Hypothalamus (tissue), 51 donors: ENCODE measurements at places on chromosomes 6 and 20.

DNA sequence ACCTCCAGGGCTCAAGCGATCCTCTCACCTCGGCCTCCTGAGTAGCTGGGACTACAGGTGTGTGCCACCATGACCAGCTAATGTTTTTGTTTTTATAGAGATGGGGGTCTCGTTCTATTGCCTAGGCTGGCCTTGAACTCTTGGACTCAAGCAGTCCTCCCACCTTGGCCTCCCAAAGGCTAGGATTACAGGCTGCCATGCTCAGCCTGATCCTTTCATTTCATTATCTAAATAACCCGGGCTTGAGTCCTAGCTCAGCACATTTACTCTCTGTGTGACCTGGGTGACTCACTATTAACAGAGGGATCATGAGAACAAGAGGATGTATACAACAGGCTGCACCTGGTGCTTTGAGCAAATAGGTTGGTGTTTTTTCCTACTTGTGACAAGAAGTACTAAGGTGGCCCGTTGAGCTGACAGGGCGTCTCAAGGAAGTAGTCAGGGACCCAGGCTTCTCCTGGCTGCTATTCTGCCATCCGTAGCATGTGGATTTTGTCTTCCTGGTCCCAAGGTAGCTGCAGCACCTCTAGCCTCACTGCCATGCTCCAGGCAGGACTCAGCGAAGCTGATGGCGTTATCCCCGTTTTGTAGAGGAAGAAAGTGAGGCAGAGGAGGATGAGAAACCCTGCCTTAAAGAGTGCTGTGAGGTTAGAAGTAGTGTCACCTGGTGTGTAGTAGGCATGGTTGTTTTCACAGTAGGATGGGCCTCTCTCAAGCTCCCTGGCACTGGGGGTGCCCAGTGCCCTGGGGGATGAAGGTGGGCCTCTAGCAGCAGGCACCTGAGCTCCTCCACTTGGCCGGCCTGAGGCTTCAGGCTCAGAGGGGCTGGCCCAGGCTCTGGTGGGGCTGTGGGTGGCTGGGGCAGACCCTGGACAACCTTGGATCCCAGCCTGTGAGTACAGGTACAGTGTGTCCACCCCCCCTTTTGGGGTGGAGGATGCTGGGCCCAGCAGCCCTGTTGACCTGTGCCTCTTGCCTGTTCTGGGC, 62.4 kb downstream of the ADNP start:
- no peak for DNase-seq

- no peak for DNase-seq
Observed at GRCh38 chr6:100465701-100466409, 1.1 kb upstream of the SIM1 start.

- no peak for DNase-seq
Observed at GRCh38 chr20:57782631-57783041, 72.8 kb upstream of the PMEPA1 start.

DNA sequence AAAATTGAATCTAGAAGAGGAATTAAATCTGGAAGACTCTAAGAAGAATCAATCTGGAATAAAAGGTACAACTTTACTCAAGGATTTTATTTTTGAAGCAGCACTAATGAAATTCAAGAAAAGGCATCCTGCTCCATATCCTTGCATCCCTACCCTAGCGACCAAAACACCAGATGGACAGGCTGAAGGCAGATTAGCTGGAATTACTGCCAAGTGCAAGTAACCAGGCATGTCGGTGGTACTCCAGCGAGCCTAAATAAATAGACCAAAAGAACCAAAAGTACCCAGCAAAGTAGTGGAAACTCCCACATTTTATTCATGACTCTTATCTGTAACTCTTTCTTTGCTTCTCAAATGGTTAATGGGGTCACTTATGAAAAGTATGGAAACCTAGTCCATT, 21.0 kb downstream of the OPRM1 start:
- DNase-seq = no peak

DNA sequence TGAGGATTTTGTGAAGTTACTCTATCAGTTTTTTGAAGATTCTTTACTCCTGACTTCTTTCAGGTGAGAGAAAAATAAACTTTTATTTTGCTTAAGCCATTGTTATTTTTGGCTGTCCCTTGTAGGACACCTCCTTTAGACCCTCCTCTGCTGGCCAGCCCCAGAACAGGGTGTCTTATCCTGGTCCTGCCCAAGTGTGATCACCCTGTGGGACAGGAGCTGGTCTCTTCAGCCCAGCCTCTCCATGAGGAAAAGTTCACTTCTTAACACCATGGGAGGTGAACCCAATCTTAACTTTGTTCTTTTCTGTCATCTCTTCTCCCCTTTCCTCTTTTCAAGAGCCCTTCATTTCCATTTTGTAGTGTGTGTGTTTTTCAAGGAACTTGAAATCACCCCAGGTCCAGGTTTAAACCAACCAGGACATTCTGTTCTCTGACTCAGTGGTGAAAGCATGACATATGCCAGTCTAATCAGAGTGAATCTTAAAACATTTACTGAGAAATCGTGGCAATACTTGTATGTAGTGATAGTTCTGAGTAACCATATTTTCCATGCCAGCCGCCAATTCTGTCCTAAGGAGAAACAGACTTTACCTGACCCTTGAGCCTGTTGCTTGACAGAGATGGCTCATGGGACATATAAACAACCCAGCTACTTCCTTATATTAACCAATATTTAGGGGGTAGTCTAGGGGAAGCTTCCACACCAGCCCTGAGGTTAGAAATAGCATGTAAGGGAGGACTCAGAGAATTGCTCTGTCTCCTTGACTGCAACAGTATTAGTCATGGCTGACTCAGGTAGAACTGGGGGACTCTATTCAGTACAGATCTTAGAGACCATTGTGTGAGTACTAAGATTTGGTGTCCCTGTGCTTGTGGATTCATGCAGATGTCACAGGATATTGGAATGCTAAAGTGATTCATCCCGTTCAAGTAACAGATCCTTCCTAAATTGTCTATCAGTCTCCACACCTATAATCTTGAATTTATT, 48.8 kb downstream of the FLRT3 start:
- no peak for DNase-seq

DNA sequence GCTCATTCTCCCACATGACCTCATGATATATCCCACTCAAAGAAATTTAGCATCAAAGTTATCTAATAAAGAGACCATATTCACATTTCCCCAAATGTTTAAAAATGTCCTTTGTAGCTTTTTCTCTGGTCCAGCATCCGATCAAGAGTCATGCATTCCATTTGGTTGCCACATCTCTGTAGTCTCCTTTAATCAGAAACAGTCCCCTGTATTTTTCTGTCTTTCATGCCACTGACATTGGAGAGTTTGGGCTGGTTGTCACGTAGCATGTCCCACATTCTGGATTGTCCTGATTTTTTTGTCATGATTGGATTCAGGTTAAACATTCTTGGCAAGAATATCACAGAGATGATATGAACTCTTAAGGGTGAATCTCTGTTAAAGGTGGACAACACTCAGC, 55.7 kb downstream of the SNX5 start:
- no peak for DNase-seq

GRCh38 chr6:163398115-163398514, 16.4 kb upstream of the QKI start:
- DNase-seq = no peak

GRCh38 chr6:5373430-5373829, 112.1 kb downstream of the FARS2 start:
- no peak for DNase-seq

DNA sequence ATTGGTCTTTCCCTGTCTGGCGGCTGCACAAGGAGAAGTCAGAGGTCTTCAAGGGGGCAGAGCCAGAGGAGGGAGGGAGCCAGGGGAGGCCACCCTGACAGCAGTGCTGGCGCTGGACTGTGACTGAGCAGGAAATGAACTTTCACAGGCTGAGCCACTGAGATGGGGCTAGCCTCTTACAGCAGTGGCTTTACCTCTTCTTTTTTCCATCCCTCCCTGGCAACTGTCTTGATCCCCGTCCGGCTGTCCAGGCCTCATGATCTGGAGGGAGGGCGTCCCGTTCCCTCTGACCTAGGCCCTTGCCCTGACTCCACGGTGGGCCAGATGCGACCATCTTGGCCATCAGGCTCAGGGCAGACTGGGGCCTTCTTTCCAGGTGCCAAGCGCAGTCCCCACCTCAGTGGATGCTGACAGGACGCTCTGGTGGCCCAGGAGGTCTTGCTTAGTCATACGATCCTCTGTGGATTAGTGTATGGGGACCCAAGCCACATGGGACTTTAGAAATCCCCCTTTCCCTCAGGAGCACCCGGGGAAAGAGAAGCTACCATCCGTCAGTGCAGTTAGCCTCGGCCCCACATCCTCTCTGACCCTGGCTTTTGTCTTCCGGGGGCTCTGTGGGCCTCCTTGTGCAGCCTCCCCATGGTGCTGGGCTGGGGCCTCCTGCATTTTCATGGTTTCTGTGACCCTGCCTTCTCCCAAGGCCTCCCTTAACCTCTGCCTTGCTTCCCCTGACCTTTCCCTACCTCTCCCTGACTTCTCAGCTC, 57.4 kb upstream of the CCDC167 start:
- no peak for DNase-seq

DNA sequence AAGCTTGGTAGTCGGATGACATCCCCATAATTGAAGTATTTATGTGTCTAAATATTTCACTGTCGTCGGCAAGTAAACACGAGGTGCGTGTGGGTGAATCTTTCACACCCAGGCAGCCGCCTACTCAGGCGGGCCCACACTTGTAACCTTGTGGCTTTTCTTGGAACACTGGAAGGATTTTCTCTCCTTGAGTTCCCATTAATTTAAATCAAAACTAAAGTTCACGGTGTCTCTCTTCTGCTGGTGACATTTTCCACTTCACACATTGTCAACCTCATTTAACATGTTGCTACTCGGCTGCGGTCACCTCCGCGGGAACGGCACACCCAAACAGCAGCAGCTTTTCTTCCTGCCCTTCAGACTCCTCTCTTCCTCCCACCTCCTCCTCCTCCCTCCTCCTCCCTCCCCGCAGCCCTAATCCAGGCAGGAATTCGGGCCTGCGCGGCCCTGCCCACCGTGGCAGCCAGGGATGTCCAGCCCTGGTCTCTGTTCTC, 336.6 kb downstream of the QKI start:
- no peak for DNase-seq

DNA sequence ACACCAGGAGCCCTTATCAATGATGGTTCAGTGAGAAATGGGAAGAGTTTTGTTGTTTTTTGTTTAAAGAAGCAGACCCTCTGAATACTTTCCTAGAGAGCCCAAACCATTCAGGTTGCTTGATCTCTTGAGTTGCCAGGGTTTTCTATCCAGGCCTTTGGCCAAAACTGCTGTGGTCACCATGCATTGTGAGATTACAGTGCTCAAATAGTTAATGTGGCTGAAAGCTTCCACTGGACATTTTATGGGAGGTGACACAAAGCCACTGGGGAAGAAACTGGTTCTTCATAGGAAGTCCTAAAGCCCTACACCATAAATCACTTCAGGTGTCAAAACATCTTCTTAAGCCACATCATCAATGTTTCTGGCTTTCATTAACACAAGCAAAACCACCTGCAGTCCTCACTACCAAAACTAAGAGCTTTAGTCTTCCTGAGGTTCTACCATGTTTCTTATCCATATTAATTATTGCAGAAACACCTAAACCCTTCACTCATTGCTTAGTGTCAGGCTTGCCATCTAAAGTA, 101.6 kb downstream of the IBTK start:
- DNase-seq = no peak

- DNase-seq = no peak
Observed at GRCh38 chr6:45663251-45664221, 285.8 kb upstream of the SUPT3H start.

DNA sequence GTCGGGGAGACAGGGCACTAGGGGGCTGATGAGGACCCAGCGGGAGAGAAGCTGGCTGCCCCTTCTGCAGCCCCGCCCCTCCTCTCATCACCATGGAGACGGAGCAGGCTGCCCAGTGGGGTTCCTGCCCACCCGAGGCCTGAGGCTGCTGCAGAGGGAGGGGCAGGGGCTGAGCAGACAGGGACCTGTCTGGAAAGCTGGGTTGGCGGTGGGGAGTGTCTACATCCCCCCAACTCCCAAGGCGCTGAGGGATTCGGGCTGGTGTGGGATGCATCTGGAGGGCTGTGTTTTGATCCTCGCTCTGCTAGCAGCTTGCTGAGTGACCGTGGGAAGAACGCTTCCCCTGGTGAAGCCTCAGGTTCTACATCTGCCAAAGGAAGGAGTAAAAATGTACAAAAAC, 1.2 kb upstream of the BPI start:
- DNase-seq = no peak

DNA sequence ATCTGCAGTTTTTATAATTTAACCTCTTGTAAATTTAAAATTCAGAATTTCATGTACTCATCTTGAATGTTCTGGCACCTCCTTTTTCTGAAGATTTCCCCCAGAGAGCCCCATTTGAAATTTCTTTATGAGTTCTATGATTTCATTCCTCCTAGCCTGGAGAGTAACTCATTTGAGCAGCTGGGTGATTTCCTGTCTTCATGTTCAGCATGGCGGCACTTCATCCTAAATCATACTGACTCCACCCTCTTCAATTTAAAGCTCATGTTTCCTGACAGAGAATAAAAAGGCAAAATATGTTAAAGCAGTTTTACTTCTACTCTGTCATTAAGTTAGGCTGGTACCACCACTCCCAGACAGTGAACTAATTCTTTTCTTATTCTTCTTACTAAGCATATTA, 250.9 kb upstream of the POU3F2 start:
- DNase-seq = no peak

DNA sequence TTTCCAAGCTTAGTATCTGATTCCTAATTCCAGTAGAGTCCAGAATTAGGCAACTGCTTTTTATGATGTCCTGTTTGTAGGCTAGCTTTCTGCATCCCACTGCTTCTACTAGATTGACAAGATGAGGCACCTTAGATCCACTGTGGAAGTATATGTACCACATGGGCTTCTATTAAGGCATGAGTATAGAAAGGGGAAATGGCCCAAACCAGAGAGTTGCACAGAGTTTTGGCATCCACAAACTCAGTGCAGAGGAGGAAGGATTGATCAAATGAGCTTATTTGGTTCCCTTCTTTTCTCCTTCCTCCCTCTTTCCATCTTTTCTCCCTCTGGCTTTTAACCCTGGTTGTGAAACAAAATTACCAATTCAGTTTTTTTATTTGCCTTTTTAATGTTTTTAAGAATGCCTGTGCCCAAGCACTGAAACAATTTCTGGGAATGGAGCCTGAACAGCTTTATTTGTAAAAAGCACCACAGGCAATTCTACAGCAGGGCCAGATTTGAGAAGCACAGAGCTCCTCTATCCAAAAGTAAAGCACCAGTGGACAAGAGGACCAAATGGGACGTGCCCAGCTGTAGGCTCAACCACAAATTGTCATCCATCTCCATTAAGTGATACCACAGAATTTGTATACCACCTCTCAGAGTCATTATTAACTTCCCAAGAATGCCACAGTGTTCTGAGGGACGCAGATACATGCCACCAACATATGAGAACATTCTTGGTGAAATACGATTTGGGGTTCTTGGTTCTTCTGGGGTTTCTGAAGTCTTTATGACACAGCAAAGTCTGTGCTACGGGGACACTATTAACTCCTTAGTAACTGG, 969.1 kb downstream of the KIF16B start:
- no peak for DNase-seq
